Right ventricle myocardium inferior (tissue), 1 donor: ENCODE measurements at places on chromosomes 12 and 14.

GRCh38 chr12:112812600-112813406, 21.3 kb downstream of the RPH3A start:
- DNase-seq = no peak

DNA sequence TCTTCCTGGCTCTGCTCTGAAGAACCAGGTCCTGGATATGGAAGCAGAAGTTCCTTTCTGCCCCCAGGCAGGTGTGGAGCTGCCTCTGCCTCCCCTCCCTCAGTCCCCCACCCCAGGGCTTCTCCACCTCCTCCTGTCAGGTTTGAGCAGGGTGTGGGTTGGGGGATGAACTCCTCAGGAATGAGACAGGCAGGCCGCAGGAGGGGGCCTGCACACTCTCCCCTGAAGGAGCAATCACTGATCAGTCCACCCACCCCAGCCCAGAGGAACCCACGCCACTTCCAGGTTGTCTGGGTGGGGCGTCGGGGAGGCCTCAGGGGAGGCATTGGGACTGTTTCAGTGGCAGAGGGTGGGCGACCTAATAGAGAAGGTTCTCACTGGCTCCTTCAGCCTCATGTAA, 26.6 kb downstream of the FAIM2 start:
- DNase-seq = no peak

- DNase-seq = no peak
Observed at GRCh38 chr12:51922762-51923505, 15.6 kb downstream of the ACVRL1 start.

GRCh38 chr14:79629411-79630287, 581.7 kb downstream of the DIO2 start:
- DNase-seq = no peak

DNA sequence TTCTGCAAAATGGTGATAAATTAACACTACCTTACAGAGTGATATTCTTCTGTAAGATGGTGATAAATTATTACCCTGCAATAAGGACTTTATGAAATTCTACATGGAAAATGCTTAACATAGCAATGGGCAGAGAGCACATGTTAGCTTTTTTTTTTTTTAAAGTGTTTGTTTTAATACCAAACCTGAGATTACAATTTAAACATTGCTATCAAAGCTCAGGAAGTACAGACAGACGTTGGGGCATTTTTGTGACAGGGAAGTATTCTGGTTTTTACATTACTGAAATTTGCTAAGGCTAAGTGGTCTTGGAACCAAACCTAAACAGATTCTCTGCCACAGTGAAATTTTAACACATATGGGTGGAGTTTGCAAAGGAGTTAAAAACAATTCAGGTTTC, 133.1 kb downstream of the FGD4 start:
- DNase-seq = no peak

DNA sequence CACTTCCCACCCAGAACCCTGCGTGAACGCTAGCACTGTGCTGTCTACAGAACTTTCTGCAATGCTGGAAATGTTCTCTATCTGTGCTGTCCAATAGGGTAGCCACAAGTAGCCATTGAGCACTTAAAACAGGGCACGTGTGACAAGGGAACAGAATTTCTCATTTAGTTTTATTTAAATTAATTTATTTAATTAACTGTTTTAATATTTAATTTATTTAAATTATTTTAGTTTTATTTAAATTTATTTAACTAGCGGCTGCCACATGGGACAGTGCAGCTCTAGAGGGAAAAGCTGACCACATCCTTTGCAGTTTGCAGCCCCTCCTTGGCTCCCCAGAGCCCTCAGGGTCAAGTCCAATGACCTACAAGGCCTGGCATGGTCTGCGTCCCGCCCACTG, 35.0 kb upstream of the CORO1C start:
- no peak for DNase-seq

DNA sequence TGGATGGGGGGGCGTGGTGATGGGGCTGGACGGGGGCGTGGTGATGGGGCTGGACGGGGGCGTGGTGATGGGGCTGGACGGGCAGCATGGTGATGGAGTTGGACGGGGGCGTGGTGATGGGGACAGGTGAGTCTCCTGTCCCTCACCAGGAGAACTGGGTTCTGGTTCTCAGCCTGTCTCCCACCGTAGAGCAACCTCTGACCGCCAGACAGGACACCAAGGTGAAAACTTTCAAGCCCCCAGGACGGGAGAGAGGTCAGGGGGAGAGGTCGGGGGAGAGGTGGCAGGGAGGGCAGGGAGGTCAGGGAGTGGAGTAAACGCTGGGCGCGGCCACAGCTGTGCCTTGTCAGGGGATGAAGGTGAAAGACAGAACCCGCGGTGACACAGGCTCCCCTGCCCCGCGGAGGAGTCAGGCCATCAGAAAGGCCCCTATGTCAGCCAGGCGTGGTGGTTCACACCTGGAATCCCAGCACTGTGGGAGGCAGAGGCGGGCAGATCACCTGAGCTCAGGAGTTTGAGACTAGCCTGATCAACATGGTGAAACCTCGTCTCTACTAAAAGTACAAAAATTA, 84.6 kb downstream of the GALNT9 start:
- DNase-seq = peak; percentile 17

DNA sequence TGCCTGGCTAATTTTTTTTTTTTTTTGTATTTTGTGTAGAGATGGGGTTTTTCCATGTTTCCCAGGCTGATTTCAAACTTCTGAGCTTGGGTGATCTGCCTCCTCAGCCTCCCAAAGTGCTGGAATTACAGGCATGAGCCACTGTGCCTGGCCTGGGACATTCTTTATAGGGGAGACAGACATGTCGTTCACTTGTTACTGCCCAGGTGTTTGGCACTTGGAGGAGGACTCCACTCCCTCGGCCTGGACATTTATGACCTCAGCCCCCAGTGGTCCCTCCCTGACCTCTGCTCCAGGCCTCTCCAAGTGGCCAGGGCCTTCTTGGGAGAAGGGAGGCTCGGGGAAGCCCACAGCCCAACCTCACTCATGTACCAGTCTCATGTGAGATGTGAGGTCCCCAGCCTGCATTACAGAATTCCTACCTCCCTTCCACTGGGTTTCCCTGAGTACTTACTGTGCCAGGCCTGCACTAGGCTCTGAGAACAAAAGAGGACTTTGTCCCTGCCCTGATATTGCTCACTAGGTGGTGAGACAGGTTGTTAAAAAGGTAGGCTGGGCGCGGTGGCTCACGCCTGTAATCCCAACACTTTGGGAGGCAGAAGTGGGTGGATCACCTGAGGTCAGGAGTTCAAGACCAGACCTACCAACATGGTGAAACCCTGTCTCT, 9.7 kb upstream of the POP5 start:
- no peak for DNase-seq

- no peak for DNase-seq
Observed at GRCh38 chr12:69935651-69936100, 110.6 kb downstream of the MYRFL start.

DNA sequence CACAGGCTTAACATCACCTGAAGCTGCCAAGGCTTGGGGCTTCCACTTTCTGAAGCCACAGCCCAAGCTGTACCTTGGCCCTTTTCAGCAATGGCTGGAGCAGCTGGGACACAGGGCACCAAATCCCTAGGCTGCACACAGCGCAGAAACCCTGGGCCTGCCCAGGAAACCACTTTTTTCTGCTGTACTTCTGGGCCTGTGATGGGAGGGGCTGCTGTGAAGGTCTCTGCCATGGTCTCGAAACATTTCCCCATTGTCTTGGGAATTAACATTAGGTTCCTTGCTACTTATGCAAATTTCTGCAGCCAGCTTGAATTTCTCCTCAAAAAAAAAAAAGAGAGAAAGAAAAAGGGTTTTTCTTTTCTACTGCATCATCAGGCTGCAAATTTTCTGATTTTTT, 219.1 kb downstream of the RPL10L start:
- no peak for DNase-seq

- DNase-seq = no peak
Observed at GRCh38 chr14:96088911-96089310, 49.7 kb downstream of the C14orf132 start.

DNA sequence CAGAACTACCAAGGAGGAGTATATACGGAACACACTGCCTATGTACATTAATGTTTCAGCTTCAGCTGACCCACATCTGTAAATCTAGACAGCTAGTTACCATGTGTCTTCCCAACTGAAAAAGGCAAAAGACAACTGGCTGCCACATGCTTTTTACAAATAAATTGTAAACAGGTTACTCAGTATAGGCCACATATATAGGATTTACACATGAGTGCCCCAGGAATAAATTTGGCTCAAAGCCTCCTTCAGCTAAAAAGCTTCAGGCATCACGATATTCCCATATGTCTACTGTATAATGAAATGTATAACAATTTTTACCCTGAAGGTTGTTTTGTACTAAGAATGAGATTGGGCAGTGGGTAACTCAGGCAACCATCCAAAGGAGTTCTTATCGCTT, 175.9 kb upstream of the BMP4 start:
- DNase-seq = no peak

DNA sequence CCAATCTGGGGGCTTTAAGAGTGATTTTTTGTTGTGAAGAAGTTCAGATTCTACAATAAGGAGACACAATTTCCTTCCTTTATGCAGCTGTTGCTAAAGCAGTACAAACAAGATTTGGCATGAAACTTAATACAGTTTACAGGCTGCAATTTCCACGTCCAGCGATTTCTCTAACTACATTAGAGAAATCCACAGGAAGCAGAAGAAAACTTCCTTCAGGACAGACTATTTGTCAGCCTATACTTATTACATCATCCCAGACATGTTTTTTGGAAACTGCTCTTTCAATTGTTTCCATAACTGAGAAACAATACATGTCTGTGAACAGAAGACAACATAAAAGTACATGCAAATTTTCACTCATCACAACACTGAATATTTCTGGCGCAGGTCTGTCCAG, 204.3 kb downstream of the TTC7B start:
- no peak for DNase-seq

GRCh38 chr14:32779840-32780239, 158.8 kb upstream of the NPAS3 start:
- DNase-seq = no peak

- no peak for DNase-seq
Observed at GRCh38 chr12:5713599-5714081, 231.4 kb downstream of the ANO2 start.

- DNase-seq = no peak
Observed at GRCh38 chr12:26846416-26846815, 13.4 kb upstream of the ITPR2 start.

DNA sequence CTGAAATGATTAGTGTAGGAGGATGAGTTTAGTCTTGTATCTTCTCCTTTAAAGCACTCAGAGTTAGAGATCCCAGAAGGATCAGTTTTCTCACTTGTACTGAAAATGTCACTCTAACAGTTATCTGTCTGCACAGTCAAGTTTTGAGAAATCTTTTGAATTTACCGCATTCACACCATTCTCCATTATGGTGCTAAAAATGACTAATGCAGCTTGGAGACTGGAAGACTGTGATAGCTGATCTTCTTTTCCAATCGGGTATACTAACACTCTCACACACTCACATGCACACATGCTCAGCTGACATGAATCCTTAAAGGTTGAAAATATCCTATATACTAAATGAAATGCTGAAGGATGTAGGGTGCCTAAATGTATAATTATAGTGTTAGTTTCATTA, 65.8 kb downstream of the SLC15A5 start:
- no peak for DNase-seq

DNA sequence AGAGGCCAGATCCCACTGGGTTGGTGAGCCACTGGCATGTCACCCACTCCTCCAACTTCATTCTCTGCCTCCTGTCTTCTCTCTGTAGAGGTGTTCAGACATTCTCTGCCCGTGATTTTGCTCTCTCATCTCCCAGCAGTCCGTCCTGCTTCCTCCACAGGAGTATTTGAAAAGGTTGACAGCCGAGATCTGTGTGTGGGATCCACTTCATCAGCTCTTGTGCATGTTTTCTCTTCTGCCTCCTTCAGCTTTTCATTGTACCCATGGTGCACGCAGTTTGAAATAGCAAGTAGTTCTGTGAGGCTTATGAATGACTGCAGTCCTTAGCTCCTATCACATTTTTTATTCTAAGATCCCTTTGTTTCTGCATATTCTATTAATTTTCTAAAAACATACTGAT, 34.8 kb downstream of the ZC3H14 start:
- no peak for DNase-seq

DNA sequence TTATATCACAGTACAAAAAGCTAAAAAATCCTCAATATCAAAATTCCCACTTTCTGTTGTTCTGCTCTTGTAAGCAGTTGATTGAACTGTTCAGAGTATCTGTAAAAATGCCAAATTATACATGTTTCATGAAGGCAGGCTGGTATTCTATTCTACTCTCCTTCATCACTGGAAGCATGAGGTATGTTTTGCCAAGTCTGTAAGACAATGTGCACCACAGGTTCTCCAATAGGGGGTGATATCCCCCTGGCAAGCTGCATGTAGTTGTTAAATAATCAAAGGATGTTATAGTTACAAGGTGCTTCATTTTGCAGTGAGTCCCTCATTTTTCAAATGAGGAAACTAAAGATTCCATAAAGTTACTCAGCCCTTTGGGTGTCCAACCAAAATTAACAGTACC, 15.1 kb upstream of the NEK9 start:
- no peak for DNase-seq

- peak; percentile 89 for DNase-seq
Observed at GRCh38 chr12:109098183-109098604, 797 bp downstream of the UNG start.

GRCh38 chr12:91663310-91663709, 480.7 kb upstream of the DCN start:
- no peak for DNase-seq
